T-helper 9 cell (primary cell): ENCODE measurements at places on chromosomes 2 and 18.

- DNase-seq = no peak
These were observed 265.1 kb upstream of the TNP1 start for GRCh38 chr2:217125014-217125413.

GRCh38 chr2:5229574-5229973 is 462.6 kb upstream of the SOX11 start:
- no peak for DNase-seq

DNA sequence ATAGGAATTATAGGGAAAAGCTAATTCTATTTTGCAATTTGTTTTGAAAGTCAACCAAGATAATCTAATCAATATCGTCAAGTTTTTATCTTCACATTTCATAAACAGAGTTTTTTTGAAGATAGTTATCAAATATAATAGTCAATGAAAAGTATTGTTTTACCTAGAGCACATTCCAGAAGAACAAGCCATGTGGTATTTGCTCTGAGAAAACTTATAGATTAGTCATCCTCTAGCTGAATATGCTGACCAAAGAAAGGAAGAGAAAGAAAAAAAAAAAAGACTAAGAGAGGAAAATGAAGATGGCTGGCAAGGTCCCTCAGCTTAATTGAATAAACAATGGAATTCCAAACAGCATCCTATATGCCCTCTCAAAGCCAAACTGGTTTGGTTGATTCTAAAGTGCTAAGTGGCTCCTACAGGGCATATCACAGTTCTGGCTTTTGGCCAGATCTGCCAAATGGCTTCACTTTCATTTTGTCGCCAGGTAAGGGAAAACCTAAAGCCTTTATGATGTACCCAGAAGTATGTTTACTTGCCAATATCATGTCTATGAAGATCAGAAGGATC is 132.6 kb downstream of the VWC2L start:
- DNase-seq = no peak

DNA sequence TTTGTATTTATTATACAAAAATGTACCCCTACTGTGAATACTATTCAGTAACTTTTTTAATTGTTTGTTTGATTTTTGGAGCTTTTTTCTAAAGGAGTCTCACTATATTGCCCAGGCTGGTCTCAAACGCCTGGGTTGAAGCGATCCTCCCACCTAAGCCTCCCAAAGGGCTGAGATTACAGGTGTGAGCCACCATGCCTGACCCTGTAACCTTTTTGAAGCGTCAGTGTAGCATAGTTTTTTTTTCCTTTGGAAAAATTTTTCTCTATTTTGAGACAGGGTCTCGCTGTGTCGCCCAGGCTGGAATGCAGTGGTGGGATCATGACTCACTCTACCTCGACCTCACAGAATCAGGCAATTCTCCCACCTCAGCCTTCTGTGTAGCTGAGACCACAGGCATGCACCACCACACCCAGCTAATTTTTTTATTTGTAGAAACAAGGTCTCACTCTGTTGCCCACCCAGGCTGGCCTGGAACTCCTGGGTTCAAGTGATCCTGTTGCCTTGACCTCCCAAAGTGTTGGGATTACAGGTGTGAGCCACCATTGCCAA is 2.0 kb downstream of the GMCL1 start:
- DNase-seq = no peak

DNA sequence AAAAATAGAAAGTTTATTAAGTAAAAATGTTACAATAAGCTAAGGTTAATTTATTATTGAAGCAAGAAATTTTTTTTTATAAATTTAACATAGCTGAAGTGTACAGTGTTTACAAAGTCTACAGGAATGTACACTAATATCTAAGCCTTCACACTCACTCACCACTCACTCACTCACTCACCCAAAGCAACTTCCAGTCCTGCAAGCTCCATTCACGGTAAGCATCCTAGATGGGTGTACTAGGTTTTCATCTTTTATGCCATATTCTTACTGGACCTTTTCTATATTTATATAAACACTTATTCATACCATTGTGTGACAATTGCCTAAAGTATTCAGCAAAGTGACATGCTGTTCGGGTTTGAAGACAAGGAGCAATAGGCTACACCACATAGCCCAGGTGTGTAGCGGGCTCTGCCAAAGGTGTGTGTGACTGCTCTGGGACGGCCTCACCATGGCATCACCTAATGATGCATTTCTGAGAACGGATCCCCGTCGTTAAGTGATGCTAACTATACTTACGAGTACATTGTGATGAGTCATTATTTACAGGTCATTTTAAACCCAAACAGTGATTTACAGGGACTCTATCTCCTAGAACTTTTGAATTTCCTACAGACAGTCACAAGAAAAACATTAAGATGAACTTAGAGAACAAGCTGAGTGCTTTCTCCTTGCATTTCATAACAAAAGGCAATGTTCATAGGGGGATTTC is 76.3 kb upstream of the ID2 start:
- no peak for DNase-seq

DNA sequence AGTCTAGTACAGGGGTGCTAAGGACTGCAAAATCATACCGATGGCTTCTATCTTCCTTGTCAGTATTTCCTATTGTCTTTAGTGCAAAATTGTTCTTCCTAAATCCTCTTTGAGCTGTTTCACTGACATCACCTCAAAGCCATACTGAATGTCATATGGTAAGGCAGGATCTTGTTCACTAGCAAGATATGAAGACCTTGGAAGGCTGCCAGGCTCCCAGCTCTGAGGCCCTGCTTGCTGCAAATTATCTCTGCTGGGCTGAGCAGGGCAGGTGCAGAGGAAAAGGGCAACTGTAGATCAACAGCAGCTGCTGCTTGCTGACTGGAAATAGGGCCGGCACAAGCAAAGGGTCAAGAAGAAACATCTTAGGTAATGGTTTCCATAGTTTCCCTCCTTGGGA is 58.2 kb downstream of the PMAIP1 start:
- no peak for DNase-seq

DNA sequence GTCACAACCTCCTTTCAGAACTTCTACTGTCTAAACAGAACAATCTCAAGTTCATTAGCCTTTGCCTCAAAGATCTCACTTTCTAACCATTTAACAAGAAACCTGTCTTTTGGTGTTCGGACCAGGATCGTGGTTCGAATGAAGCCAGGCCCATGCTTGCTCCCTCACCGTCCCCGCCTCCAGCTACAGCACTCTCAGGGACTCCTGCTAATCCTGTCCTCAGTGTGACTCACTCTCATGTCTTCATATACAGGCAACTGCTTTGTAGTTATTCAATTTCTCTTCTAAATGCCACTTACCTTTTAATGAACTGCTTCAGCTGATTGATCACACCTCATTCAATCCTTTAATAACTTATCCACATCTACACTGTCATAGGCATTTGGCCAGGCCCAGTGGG is 15.8 kb downstream of the SERTAD2 start:
- no peak for DNase-seq

GRCh38 chr2:96240341-96241038 is 25.3 kb downstream of the TMEM127 start:
- DNase-seq = no peak

GRCh38 chr18:45384962-45385315 is 230.3 kb upstream of the SLC14A2 start:
- DNase-seq = no peak
